Amygdala (tissue), 56 donors: ENCODE measurements at places on chromosomes 7 and 10.

- no peak for DNase-seq
Observed at GRCh38 chr7:18663321-18663720, 167.8 kb downstream of the HDAC9 start.

DNA sequence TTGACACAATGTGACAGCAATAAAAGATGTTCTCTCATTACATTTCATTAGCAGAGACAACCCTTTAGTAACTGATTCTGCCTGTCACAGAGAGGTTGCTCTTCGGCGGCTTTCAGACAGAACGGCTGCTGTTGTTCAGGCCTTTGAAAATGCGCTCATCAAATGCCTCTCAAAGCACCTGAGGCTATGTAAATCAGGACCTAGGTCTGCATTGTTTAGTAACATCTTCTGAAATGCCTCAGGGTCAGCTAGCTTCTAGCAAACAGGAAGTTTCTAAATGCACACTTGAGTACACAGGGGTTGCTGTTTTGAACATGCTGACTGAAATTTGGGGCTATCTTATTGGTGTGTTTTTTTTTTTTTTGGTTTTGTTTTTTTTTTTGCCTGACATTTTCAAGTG, 143.3 kb upstream of the DKK1 start:
- no peak for DNase-seq

GRCh38 chr7:136036336-136036735, 59.2 kb upstream of the MTPN start:
- DNase-seq = no peak

DNA sequence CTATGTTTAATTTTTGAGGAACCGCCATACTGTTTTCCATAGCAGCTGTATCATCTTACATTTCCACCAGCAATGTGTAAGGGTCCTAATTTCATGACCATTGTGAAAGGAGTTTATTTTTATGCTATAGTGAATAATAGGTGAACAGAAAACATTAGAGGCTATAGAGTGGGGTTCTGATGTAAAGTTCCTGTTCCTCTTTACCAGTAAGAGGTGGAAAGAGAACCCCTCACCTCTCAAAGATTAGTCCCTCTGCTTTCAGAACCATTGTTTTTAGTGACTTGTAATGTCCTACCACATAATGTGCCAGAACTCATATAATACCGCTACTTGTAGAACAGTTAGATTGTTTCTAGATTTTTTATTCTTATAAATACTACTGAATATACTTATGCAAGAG, 34.2 kb downstream of the SUFU start:
- no peak for DNase-seq

- no peak for DNase-seq
Observed at GRCh38 chr10:131881104-131881880, 19.5 kb upstream of the PPP2R2D start.

GRCh38 chr7:92748495-92748894, 87.9 kb downstream of the CDK6 start:
- DNase-seq = no peak

- no peak for DNase-seq
Observed at GRCh38 chr7:52146871-52147634, 830.4 kb upstream of the COBL start.

DNA sequence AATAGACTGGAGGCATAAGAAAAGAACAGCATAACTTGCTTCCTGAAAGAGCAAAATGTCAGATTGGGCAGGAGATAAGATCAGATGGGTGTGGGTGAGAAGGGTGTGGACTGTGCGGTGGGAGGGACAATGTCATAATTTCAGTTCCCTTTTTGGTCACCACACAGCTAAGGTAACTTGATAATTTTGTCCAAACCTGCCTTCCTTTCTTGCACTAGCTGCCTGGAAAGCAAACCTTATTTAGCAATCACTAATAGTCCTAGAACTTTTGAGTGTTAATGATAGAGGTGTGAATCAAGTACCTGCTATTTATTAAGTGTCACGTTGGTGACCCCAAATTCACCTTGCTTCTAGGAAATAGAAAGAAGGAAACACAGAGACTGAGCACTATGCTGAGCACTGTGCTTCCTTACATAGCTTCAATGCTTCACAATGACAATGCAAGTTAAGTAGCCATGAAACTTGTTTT, 72.4 kb upstream of the SP4 start:
- no peak for DNase-seq

- DNase-seq = no peak
Observed at GRCh38 chr7:98852826-98853225, 17.0 kb downstream of the TMEM130 start.

- no peak for DNase-seq
Observed at GRCh38 chr10:4093438-4093837, 308.4 kb upstream of the KLF6 start.

GRCh38 chr7:114924038-114924712, 2.3 kb downstream of the MDFIC start:
- no peak for DNase-seq

DNA sequence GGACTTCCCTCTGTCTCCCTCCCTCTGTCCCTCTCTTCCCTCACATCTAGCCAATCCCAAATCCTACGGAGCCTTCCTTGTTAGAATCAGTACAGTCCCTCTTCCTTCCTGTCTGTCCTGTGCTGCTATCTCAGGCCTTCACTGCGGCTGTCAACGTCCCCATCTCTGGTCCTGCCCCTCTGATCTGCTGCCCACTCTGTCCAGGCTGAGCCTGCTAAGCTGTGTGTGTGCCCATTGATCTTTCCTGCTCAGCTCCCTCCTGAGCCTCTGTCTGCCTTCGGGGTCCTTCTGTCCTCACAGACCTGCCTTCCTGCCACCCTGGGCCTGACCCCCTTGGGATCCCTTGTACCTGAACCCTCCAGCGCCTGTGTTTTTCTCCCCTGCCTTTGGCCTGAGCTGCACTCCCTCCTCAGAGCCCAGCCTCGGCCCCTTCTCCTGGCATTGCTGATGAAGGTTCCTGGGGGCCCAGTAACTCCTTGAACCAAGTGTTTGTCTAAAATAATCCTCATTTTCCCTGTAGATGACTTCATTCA, 182.1 kb upstream of the SHH start:
- DNase-seq = no peak

- no peak for DNase-seq
Observed at GRCh38 chr7:47939425-47940036, 8.7 kb downstream of the PKD1L1 start.
